ENCODE measurements at places on chromosomes 2 and 18.

DNA sequence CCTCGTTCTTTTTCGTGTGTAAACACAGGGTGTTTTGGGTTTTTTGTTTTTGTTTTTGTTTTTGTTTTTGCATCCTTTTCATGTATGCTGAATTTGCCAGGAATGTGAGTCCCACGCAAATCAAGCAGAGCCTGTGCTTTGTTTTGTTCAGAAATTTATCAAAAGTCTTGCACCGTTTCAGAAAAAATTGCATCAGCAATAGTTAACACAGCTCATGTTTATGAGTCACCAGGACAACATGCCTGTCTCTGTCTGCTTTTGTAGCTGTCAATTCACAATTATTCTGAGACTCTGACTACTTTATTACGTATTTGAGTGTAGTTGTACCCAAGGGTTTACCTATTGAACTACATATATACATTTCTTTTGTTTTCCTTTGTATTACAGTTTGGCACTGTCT, 38.3 kb downstream of the MRPL44 start:
- DNase-seq = no peak

DNA sequence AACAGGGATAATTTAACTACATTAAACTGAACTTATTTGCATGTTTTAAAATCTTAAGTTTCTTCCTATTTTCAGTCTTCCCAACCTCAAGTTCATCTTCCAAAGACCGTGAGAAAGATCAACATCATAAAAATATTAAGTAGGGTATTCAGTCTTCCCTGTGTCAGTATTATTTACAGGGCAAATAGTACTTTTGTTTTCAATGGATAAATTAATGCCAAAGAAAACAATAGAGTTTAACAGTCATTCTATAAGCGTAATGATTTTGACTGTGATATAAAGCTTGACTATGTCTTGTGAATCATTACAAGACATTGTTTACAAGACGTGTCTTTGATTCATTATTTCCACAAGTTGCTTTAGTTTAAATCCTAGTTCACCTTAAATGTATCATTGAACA, 48.0 kb upstream of the NRXN1 start:
- DNase-seq = no peak

DNA sequence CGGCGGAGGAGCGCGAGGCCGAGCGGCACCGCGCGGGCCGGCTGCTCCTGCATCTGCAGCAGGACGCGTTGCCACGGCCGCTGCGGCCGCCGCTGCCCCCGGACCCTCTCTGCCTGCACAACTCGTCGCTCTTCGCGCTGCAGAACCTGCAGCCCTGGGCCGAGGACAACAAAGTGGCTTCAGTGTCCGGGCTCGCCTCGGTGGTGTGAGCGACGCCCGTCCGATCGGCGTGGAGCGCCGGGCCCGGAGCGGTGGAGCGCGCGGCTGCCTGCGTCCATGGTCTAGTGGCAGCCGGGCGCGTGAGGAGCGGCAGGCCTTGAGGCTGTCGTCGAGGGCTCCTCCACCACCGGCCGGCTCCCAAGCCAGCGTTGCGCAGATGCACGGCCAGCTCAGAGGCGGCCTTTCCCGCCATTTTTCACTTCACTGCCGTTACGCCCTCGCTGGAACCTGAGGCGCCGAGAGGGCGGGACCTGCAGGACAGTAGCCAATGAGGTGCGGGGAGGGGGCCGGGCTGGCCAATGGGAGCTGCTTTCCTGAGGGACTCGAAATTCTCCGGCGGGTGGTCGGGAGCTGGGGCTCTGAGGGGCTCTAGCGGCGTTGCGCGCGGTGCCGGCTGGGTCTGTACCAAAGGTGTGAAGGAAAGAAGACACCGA, 1.9 kb downstream of the TLX2 start:
- peak; percentile 75 for DNase-seq

- no peak for DNase-seq
These were observed 776 bp downstream of the MOGS start for GRCh38 chr2:74464406-74464805.

DNA sequence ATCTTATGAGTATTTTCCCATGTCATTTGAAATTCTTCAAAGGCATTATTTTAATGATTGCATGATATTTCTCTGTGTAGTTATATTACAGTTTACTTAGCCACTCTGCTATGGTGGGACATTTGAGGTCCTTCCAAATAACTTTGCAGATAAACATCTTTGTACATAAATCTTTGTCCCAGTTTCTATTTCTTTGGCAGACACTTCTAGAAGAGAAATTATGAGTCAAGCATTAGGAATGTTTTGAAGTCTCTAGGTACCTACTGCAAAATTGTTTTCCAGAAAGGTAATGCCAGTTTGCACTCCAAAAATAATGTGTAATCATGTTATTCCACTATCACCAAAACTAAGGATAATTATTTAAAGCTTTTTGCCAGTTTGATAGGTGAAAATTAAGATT, 149.7 kb downstream of the EN1 start:
- DNase-seq = no peak

GRCh38 chr2:178924817-178925216, 117.6 kb upstream of the TTN start:
- no peak for DNase-seq

DNA sequence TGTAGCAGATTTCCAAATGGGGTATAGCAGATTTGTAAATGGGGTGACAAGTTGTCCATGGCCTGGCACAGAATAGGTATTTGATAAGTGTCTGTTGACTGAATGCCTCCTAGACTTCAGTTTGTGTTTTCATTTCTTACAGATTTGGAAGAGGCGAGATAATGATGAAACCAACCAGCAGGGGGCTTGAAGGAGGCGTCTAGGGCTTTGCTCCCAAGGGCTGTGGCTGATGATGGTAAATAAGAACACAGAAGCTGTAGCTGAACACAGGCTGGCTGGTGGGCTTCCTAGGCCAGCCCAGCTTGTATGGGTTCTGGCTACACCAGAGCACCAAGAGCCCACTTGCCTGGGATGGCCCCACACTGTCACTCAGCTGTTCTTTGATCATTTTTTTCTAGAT, 19.4 kb downstream of the SFTPB start:
- DNase-seq = no peak

GRCh38 chr2:104026725-104027124, 827.2 kb upstream of the POU3F3 start:
- DNase-seq = no peak

GRCh38 chr18:22778996-22779395, 154.1 kb upstream of the RBBP8 start:
- DNase-seq = no peak

- DNase-seq = no peak
These were observed 83.9 kb upstream of the LRPPRC start for GRCh38 chr2:44079686-44080085.

DNA sequence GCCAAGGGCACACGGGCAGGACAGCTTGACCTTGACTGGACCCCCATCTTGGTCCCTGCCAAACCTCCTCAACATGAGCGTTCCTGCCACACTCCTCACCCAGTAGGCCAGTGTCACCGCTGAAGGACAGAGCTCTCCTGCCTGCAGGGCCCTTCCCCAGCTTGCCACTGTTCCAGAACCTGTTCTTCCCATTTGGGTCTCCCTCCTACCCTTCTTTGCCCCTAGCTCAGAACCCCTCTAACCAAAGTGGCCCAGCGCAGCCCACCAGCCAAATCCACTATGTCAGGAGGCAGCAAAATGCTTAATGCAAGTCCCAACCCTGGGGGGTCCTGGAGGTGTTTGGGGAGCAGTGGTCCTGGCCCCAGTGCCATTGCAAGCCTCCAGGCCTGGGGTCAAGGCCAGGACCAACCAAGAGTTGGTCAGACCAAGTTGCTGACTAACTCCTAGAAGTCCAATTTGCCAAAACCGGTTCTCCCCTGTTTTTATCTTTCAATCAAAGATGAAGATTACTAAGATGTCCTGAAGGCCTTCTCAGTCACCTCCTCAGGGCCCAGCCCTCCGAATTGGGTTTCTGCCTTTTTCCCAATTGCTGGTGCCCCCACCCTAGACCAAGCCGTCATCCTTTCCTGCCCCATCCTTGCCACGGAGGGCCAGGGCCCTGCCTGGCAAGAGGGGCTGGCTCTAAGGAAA, 4.5 kb upstream of the ASPRV1 start:
- no peak for DNase-seq

DNA sequence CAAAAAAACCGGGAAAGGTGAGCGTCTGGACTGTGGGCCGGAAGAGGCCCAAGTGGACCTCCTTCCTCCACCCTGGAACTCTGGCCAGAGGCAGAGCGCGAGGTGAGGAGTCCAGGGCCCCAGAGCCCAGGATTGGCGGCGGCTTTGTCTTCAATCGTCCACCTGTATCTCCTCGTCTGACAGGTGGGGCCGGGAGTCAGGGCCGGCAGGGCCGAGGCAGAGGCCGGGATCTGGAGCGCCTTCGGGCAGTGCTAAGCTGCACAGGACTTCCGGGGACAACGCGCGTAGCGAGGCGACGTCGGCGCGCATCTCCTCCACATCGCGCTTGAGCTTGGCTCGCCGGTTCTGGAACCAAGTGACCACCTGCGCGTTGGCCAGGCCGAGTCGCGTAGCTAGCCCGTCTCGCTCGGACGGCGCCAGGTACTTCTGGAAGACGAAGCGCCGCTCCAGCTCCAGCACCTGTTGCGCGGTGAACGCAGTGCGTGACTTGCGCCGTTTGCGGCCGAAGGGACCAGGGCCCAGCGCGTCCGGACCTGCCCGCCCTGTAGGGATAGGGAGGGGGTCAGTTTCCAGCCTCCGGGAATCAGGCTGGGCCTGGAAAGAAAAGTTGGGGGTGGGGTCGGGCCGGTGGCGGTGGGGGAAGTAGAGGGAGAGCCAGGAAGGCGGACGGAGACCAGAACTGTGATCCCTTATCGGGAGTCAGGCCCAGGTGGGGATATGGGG, 1.5 kb downstream of the LBX2 start:
- DNase-seq = no peak

GRCh38 chr2:1795261-1796231, 51.2 kb upstream of the PXDN start:
- DNase-seq = no peak

- DNase-seq = no peak
These were observed 6.2 kb downstream of the TTC32 start for GRCh38 chr2:19895535-19895934.

- no peak for DNase-seq
These were observed 78.4 kb downstream of the EPAS1 start for GRCh38 chr2:46375566-46376125.

DNA sequence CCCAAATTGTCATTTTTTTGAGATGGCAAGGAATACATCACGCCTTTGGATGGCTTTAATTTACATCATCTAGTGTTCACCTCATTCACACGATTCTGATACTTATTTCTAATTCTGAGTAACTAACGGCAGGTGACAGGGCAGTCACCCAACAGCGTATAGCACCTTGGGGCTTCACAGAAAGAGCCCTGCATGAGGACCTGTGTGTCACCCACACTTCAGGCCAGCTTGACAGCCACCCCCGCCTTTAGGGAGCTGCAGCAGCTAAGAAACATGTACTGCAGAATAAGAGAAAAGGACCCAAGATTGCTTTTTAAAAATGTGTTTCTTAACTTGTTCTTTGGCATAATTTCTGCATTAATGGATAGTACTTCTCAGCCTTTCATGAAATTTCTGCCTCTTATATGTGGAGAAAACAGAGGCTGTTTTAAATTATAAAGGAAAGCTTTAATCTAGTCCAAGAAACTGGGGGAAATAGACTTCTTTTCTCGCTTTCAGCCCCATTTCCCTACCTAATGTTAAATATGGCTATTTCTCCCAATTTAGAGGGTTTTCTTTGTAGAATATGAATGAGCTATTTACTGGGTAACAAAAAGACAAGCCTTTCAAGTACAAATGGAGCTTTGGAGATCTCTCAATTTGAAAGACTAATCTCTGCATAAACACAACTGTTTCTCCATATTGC, 245.1 kb downstream of the LDLRAD4 start:
- no peak for DNase-seq

DNA sequence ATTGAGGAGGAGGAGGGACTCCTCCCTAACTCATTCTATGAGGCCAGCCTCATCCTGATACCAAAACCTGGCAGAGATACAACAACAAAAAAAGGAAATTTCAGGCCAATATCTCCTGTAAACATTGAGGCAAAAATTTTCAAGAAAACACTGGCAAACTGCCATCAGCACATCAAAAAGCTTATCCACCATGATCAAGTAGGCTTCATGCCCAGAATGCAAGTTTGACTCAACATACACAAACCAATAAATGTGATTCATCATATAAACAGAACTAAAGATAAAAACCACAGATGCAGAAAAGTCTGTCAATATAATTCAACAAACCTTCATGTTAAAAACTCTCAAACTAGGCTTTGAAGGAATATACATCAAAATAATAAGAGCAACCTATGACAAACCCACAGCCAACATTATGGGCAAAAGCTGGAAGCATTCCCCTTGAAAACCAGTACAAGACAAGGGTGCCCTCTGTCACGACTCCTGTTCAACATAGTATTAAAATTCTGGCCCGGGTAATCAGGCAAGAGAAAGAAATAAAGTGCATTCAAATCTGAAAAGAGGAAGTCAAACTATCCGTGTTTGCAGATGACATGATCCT, 1014.3 kb downstream of the CBLN2 start:
- DNase-seq = no peak

GRCh38 chr2:152071092-152071491, 27.8 kb downstream of the CACNB4 start:
- no peak for DNase-seq

GRCh38 chr2:168119515-168120141, 127.8 kb downstream of the STK39 start:
- DNase-seq = no peak

GRCh38 chr2:55627915-55628314, 10.5 kb upstream of the PPP4R3B start:
- DNase-seq = no peak

DNA sequence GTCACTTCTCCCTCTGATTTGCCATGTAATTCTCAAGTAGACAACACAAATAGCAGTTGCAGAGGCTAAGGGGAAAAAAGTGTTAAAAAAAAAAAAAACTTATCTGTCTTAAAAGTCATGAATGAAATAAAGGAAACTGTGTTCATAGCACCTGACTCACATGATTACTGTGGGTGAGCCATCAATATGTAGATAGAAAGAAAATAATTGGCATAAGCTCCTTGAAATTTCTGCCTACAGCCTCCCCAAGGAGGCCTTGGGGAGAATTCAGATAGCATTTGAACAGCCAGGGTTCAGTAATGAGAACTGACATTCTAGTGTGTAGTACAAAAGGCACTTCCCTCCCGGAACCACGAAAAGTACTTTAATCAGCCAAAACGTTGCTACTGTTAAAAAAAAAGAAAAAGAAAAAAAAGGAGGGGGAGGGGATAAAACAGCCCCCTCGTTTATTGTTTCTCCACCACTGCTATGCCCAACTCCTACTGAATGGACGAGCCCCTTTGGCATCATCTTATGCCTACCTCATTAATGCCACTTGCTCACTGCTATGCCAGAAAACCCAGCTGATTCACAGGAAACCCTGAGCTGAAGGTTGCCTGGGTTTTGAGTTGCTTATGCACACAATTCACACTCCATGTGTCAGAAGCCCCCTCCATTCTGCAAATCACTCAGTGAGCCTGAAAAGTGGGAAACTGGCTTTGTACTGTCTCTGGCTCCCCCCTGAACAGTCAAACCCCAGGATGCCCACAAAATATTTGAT, 65.5 kb upstream of the KLF7 start:
- DNase-seq = no peak

DNA sequence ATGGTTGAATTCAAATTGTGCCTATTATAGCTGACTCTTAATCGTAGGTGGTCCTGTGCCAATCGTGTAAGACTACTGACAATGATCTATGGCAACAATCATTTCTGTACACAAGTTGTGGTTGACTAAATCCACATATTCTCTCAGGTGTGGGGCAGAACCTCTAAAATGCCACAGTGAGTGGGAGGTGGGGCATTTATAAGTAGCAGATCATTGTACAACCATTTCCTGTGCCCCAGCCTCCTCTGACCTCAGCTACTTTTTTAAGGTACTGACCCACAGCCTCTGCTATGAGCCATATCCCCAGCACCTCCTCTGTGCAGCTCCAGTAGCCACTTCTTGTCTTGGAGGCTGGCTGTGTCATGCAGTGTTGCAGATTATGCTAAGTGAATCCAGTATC, 48.6 kb upstream of the RAPH1 start:
- DNase-seq = no peak

Data from activated T-cell treated with anti-CD3 and anti-CD28 coated beads for 4 hours (primary cell).